ENCODE measurements at places on chromosomes 2 and 18.

- DNase-seq, result no peak
Observed at GRCh38 chr2:579961-580360, 97.2 kb downstream of the TMEM18 start.

DNA sequence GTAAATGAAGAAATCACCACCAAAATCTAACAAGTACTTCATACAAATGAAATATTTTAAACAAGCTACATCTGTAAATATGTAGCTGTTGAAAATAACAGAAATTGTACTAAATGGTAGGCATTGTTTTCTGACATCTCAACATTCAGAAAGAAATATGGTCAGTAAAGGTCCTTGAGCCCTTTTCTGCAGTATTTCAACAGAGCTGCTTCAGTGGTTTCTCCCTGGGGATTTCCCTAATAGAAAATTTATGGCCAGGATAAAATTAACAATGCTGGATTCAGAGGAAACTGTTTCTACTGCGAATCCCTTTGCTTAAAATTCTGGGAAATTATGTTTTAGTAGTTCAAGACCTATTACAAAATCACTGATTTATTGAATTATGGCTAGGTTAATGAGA lies 256.6 kb downstream of the PIEZO2 start:
- no peak for DNase-seq

- DNase-seq, result no peak
Observed at GRCh38 chr2:104043864-104044263, 810.1 kb upstream of the POU3F3 start.

DNA sequence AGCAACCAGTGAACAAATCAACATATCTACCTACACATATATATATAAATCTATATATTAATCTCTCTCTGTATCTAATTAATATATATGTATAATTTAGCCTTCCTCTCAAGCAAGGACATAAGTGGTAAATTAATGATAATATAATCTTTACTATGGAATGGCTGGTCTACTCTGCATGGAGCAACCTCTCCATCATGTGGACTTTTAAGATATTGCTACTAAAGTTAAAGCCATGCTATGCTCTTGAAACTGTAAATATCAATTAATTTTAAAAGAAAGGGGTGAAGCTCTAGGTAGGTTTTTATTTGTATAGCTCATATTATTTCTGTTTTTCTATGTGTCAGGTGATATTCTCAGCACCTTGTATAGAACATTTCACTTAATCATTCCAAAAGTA lies 147.0 kb downstream of the PPP1R1C start:
- DNase-seq, result no peak

DNA sequence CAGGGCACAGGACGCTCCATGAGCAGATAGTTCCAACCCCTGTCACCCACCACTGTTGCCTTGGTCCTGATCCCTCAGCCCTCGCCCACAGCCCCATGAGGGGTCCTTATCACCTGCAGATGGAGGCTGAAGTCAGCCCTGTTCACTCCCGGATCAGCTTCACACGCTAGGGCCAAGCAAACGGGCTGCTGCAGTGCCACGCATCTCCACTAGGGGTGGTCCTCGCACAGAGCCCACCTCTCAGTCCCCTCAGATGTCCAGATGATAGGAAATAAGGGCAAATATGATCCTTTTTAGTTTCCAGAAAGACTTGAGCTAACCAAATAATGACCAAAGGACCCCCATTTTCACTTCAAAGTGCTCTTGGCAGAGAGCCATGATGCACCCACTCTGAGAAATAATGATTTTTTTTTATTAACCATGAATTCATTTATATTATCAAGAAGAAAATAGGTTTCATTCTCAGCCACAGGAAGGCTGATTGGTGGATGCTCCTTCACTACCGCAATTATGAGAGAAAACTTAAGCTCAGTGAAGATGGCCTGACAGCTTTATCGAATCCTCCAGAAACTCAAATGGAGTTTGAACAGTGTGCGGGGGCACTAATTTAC lies 71.9 kb upstream of the KLHL29 start:
- no peak for DNase-seq

GRCh38 chr2:75421986-75422385 lies 138.8 kb downstream of the EVA1A start:
- no peak for DNase-seq

DNA sequence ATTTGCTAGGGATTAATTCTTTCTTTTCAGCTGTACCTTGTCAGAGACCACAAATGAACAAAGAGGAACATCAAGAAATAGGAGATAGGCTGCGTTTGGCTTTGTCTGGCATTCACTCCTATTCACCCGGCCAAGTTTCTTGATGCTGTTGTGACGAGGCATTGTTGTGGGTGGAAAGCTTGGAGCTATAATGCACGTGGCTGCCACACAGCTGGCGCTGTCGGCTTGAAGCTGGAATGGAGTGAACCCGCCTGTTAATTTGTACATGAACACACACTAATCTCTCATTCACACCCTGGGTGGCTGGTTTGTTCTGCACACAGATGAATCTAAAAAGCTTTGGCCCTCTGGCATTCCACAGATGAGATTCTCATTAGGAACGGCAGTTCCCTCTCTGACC lies 274.9 kb upstream of the GYPC start:
- DNase-seq, result no peak
